ENCODE measurements at places on chromosomes 7 and 10.

GRCh38 chr10:88721392-88721791 lies 15.3 kb downstream of the LIPK start:
- no peak for DNase-seq

DNA sequence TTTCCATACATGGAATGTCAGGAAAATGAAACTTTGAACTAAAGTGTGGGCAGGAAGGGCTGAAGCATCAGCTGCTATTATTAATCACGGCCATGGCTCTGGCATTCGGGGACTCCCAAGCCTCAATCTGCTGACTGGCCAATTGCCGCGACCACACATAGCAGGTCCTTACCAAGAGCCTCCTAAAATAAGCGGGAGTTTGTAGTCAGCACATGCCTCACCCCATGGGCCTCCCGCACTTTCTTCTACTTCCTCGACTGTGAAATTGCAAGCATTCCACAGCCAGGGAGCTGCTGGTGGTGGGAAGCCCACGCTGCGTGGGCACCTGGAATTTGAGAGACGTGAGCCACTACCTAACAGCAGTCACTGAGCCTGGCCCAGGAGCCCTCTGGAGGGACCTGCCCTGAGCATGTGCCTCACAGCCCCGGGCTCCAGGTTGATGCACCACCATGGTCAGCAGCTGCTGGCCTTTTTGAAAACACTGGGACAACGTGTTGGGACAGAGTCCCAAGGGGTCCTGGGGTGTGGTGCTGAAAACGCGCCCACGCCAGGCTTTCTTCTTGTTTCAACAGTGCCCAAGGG lies 211.4 kb downstream of the TNS3 start:
- no peak for DNase-seq

DNA sequence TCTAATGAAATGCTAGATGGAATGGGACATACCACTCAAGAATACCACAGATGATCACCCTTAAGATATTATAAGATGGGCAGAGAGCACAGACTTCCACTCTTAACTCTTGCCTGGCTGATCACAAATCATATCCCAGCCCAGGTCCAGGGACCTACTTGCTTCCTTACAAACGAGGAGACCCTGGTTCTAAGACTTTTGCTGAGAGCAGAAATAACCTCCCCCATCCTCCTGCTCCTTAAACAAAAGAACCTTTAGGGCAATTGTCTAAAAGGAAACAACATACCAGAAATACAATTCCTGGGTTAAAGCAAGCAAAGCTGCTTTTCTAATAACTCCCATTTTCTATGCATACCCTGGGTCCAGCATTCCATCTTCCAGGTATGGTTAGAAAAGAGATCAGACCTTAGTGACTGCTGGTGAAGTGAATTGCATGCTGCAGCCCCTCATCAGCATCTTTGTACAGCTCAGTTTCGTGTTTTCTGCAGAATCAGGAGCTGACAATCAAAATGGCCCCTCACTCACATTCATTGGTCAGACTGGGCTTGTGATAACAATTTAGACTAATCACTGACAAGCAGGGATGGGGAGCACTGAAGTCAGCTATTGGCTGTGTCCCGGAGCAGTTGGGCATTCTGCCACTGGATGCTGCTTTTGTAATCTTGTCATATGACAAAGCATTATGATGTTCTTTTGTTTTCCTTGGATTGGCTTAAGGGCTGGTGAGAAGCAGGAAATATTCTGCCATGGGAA lies 14.6 kb downstream of the IFIT3 start:
- DNase-seq, result no peak

GRCh38 chr7:95589031-95589430 lies 7.3 kb downstream of the PDK4 start:
- DNase-seq, result no peak

- peak; percentile 9 for DNase-seq
Measured at GRCh38 chr7:123367484-123368122, 166.8 kb downstream of the IQUB start.

DNA sequence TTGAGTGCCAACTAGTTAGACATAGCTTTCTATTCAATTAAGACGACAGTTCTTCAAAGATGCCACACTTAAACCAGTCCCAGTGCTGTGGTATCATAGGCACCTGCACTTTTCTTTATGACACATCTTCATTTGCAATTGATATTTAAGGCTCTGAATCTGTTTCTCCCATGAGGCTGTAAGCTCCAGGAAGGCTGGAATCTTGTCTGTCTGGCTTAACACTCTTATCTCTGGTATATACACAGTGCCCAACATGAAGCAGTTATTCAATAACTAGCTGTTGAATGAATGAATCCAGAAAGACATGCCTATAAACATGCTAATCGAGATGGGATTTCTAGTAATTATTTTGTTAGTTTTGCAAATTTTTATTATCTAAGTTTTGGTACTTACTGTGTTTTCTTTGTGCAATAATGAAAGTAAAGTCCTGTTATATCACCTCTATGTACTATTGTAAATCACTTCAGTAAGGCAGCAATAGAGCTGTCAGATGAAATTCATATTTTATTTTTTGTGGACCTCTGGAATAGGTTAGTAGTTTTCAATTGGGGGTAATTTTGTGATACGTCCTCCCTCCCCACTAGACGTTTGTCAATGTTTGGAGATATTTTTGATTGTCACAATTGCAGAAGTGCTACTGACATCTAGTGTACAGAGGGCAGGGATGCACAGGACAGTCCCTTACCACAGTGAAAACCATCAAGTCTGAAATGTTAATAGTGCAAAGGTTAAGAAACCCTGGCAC lies 51.3 kb upstream of the STEAP4 start:
- DNase-seq, result no peak

DNA sequence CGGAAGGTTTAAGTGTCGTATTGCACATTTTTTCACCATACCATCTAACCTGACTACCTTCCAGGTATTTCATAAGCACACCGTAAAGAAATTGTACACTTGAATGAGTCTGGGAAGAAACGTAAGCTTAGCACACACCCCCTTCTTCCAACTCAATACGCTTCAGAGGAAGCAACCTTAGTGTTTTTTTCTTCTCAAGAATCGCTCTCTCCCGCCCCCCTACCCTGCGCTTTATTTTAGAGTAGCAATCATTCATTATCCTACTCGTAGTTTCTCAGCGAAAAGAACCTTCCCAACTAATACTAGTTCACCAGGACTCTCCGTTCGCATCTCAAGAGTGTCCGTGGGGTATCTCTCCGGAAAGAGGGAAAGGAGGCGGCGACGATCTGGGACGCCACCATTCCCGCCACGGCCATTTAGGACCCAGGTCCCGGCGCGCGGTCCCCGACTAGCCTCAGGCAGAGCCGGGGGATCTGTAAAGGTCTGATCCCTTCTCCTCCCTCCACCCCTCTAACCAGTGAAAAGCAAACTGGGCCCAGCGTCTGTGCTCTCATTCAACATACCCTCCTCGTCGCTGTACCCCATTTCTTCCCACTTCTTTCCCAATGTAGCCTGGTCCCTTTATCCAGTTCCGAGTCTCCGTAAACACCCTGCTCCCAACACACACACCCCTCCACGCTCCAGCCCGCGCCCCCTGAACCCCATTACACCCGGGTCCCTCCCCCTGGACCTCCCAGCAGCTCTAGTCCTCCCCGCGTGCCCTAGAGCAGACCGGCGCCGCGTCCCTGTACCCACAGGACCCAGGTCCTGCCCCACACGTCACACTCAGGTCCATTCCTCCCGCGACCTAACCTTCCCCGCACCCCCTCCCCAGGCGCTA lies 16.0 kb downstream of the MYOZ1 start:
- DNase-seq, result peak; percentile 27

- no peak for DNase-seq
Measured at GRCh38 chr10:2731940-2732339, 335.4 kb upstream of the PFKP start.

- DNase-seq, result no peak
Measured at GRCh38 chr7:6157685-6158423, 114.6 kb downstream of the CYTH3 start.

DNA sequence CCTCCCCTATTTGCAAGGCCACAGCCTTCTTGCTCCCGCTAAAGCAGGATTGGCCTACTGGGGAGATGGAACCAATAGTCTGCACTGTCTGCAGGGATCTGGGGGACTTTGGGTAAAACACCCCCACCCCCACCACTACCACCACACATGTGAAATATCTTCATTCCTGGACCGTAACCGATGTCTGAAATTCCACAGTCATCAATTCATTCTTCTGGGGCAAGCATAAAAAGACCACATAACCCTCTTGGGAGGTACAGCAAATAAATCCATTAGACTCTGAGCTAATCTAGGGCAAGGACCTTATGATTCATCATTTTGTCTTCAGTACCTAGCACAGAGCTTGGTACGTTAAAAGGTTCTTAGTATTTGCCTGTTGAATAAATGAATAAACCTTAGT lies 307.8 kb downstream of the GPAM start:
- no peak for DNase-seq

GRCh38 chr10:80552151-80552646 lies 14.5 kb downstream of the SH2D4B start:
- no peak for DNase-seq

GRCh38 chr7:42493436-42494198 lies 256.6 kb upstream of the GLI3 start:
- peak; percentile 18 for DNase-seq

- DNase-seq, result no peak
Measured at GRCh38 chr7:158663428-158663741, 41.2 kb downstream of the NCAPG2 start.

GRCh38 chr10:17383801-17384555 lies 70.4 kb downstream of the ST8SIA6 start:
- no peak for DNase-seq

Measured in DND-41 (cell line).